ENCODE measurements at places on chromosomes 6 and 20.

- DNase-seq: no peak
Observed at GRCh38 chr6:135534773-135535380, 37.3 kb upstream of the AHI1 start.

- DNase-seq: peak; percentile 41
Observed at GRCh38 chr20:48760403-48760983, 67.3 kb downstream of the PREX1 start.

- DNase-seq: no peak
Observed at GRCh38 chr6:13660893-13661292, 45.8 kb downstream of the NOL7 start.

DNA sequence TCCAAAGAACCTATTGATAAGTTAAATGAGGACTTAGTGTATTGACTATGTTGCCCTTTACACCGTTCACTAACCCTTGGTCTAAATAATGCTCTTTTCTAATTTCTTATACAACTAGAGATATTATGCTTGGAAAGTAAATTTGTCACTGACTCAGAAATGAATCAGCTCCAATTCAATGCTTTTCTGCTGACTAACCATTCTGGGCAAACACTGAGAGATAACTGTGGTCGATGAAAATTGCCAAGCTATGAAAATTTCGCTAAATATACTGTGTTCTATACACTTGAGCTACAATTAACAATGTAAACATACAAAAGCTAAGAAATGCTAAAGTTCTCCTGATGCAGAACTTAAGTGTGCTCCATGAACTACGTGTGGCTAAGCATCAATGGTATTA is 23.1 kb upstream of the FBXO9 start:
- DNase-seq: no peak

DNA sequence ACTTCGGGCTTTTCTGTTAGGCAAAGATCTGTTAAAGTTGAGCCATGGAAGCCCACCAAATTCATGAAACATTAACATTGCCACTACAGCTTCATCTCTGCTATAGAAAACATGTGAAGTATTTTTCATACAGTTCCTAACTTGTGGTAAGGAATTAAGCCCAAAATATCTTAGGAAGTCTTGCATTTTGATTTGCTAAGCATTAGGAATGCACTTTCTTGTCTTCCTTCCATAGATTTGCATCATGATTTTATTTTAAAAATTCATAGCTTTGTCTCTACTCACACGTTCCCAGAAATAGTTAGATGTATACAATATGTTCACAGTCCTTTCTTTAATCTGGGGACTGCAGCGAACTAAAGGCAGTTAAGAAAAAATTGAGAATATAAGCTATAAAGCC is 325.6 kb downstream of the CENPW start:
- no peak for DNase-seq

DNA sequence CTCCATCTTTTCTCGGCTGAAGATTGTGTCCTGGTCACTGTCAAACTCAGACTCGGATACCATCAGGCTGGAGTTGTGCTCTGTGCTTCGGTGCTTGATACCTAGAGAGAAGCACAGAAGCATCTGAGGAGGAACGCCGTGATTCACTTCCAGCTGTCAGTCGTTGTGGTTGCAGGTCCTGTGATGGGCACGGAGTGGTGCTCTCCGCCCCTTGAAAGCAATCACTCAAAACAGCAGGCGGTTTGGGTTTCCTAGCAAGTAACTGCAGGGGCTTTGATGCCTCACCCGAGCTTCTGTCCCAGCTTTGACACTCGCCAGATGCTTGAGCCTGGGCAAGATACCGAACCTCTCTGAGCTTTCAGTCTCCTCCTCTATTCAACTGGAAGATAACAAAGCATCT is 52.5 kb downstream of the ALDH5A1 start:
- peak; percentile 17 for DNase-seq

GRCh38 chr20:3010985-3011723 is 32.3 kb upstream of the GNRH2 start:
- DNase-seq: no peak

DNA sequence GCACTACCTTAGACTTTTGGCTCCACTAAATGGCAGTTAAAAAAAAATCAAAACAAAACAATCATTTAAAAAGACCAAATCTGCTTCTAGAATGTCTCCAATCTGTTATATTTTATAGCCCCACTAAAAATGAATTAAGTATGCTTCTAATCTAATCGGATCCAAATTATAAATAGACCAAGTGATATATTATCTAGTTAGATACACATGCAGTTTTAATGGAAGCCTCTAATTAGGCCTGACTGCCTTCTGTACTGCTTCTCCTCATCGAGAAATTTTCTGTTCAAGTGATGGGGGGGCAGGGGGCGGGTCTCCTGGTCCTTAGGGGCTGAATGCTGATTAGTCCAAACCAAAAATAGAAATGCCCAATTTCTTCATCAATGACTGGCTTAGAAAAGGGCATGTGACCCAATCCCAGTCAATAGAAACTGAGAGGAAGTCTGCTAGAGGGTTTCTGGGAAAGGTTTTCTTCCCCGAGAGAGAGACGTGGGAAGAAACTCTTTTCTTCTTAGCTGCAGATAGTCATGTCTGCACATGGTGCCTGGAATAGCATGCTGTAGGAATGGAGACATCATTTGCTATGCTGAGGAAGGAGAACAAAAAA is 6.9 kb downstream of the SESN1 start:
- no peak for DNase-seq

GRCh38 chr20:58141496-58141895 is 87.0 kb downstream of the ANKRD60 start:
- DNase-seq: no peak

- DNase-seq: no peak
Observed at GRCh38 chr6:43311666-43312065, 3.0 kb upstream of the CRIP3 start.

DNA sequence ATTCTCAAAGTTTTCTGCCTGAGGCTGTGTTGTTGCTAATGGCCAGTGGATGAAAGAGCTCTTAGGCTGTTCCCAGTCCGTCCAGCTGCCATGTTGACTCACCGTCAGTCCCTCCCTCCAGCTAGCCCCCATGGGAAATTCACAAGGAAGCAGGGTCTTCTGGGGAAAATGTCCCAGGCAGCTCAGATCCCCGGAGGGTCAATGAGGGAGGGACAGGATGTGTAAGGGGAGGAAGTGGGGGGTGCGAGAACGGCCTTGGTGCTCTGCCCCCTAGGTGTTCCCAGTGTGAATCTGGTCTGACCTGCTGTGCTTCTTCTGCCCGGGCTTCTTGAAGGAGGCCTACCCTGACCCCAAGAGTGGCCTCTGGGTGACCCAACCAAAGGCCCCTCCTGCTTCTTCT is 65.9 kb downstream of the CEBPB start:
- no peak for DNase-seq

- no peak for DNase-seq
Observed at GRCh38 chr6:43376551-43376981, 7.1 kb upstream of the ZNF318 start.

GRCh38 chr6:167125410-167125809 is 2.5 kb downstream of the CCR6 start:
- DNase-seq: no peak

DNA sequence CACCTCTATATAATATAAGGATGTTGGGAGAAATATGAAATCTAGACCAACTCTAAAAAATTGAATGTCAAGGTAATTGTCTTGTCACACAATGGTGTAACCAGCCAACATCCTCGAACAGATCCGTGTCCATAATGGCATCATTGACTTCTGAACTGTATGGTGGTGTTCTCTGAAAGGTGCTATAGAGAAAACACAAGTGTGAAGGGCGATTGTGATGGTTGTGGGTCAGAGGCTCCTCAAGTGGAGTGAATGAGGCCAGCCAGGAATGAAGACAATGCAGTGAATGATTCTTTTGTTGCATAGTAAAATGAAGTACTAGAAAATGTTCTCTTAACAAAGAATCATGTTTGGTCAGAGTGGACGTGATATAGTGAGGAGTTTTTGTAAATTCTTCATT is 58.3 kb downstream of the CARMIL1 start:
- no peak for DNase-seq

GRCh38 chr6:129517288-129517687 is 192.7 kb downstream of the ARHGAP18 start:
- no peak for DNase-seq

GRCh38 chr6:157221049-157221816 is 102.1 kb downstream of the TMEM242 start:
- peak; percentile 87 for DNase-seq

DNA sequence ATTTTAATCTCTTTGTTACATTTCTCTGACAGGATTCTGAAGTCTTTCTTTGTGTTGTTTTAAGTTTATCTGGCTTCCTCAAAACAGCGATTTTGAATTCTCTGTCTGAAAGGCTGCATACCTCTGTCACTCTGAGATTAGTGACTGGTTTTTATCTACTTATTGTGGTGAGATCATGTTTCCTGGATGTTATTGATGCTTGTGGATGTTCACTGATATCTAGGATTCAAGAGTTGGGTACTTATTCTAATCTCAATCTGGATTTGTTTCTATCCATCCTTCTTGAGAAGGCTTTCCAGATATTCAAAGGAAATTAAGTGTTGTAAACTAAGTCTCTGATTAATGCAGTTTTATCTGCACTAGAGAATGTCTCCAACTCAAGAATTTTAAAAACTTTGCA is 1076.1 kb upstream of the ADGRB3 start:
- no peak for DNase-seq

GRCh38 chr20:6583134-6583738 is 184.2 kb upstream of the BMP2 start:
- DNase-seq: peak; percentile 18

- DNase-seq: no peak
Observed at GRCh38 chr6:81847866-81848265, 95.4 kb upstream of the TENT5A start.

GRCh38 chr6:149933036-149933435 is 8.8 kb upstream of the ULBP2 start:
- DNase-seq: no peak

GRCh38 chr6:113718588-113718987 is 138.6 kb upstream of the MARCKS start:
- DNase-seq: no peak

DNA sequence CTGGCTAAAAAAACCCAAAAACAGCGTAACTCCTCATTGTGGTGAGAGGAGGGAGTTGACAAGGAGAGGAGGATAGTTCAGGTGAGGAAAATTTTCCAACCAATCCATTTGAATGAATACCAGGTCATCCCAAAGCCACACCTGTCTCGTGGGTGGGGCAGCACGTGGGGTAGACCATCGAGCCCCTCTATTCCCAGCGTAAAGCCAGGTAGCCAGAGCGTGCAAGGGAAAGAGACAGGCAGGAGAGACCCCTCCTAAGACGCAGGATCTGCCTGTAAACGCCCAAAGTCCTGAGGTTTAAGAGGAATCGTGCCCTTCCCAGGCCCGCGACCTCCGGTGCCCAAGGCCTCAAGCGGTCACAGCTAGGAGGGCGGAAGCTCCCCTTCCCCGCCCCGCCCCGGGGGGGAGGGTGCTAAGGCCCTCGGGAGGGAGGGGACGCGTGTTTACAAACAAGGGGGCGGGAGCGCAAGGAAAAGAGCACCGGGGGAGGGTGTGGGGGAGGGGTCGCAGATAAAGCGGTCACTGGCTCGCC is 712 bp downstream of the RXRB start:
- DNase-seq: peak; percentile 77

DNA sequence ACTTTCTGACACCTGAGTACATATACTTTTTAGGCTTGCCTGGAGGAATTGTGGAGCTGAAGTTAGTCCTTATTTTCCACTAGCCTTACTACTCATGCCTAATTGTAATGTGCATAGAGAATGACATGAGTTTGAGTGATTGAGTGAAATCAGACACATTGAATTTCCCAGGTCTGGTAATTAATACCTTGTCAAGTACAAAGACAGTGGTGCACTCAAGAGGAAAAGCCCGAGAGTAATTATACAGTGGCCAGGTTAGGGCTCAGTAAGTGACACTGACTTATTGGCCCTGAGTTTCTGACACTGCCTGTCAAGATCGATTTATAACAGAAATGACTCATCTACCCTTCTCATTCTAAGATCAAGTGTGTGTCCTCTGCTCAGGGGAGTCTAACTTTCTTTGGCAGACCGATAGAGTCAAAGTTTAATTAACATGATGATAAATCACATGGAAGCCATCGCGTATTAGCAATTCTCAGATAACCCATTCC is 288.3 kb downstream of the TPBG start:
- no peak for DNase-seq

GRCh38 chr20:23332467-23332866 is 18.1 kb upstream of the NXT1 start:
- DNase-seq: no peak

DNA sequence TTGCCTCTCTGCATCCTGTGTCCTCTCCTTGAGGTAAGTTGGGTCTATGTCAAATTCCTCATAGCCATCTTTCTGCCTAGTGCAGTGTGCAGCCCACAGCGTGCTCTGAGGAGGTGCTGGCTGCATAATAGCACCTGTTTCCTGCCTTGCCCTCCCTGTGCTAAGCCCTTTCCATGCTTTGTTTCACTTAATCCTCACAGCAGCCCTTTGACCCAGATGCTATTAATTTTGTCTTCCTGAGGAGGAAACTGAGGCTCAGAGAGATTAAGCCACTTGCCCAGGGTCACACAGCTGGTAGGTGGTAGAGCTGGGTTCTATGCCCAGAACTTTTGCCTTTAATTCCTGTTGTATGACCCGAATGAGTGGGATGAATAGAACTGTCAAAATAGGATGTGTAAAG is 13.5 kb downstream of the FAM83D start:
- no peak for DNase-seq

- no peak for DNase-seq
Observed at GRCh38 chr6:79796197-79796596, 151.2 kb downstream of the ELOVL4 start.

DNA sequence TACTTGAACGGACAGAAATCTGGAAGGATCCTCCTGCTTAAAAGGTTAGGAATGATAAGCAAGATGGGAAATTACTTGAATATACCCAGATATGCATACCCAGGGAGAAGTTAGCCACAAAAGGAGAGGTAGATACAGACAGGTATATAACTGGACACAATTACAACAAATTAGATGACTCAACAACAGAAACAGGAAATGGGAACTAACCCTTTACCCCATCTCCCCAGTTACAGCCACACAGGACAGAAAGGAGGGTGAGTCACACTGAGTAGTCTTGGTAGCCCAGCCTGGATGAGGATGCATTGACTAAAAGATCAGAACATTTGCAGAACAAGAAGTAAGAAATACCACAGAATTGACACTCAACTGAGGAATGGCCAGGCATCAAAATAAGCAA is 61.2 kb downstream of the C6orf52 start:
- no peak for DNase-seq
